ENCODE measurements at places on chromosomes 6 and 20.

DNA sequence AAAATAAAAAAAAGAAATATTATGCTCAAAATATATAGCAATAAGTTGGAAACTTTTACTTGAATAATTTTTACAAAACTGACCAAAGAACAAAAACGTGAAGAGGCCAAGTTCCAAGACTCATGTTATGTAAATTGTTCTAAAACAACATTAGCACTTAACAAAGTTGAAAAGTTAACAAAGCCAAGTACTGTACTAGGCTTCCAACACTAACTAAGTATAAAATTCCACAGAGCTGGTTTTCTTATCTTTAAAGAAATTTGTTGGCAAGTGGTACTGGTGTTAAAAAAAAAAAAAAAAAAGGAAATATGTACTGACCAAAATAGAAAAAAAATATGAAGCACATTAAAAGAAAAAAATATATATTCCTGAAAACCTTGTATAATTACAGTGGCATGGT is 127.8 kb downstream of the SLC16A10 start:
- DNase-seq: no peak
- H3K4me1 ChIP-seq: no peaks in the 10 kb centered on the region
- no peaks in the 10 kb centered on the region for H3K36me3 ChIP-seq
- H3K27ac ChIP-seq: no peak overlapping the region
- no peaks in the 10 kb centered on the region for H3K27me3 ChIP-seq
- H3K4me3 ChIP-seq: no peak overlapping the region

GRCh38 chr6:81998432-81998831 is 246.0 kb upstream of the TENT5A start:
- no peaks in the 10 kb centered on the region for H3K27me3 ChIP-seq
- H3K36me3 ChIP-seq: no peaks in the 10 kb centered on the region
- H3K4me1 ChIP-seq: peaks cover 17% of the 10 kb centered on the region
- H3K4me3 ChIP-seq: no peak overlapping the region

DNA sequence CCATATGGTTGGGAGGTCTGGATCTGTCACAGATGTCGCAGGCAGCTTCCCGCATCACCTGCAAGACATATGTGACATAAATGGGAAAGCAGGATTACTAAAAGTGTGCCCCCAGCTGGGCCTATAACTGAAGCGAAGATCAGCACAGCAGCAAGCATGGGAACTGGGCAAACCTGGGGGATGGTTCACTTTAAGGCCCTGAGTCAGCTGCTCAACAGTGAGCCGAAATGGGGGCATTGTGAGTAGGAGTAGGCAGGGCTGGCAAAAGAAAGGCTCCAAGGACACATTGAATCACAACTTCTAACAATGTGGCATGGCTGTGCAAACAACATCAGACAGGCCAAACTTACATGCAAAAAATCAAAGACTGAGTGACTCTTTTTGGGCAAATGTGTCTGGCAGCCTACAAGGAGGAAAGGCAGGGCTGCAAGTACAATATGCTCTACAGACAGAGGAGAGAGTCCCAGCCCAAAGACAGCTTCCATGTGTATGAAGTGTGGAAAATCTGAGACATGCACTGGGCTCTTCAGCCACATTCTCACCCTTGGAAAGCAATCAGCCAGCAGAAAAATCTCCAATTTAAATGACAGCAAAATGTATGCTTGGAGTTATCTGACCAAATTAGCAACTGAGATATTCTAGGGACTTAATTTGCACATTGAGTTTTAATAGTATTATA is 531.0 kb upstream of the MMS22L start:
- H3K27ac ChIP-seq: no peak overlapping the region
- H3K36me3 ChIP-seq: no peaks in the 10 kb centered on the region
- no peaks in the 10 kb centered on the region for H3K27me3 ChIP-seq
- H3K4me3 ChIP-seq: no peak overlapping the region
- no peaks in the 10 kb centered on the region for H3K4me1 ChIP-seq

- H3K4me3 ChIP-seq: no peak overlapping the region
- H3K27me3 ChIP-seq: no peaks in the 10 kb centered on the region
- no peaks in the 10 kb centered on the region for H3K4me1 ChIP-seq
- no peak for DNase-seq
Measured at GRCh38 chr6:168493976-168494375, 53.0 kb downstream of the SMOC2 start.

DNA sequence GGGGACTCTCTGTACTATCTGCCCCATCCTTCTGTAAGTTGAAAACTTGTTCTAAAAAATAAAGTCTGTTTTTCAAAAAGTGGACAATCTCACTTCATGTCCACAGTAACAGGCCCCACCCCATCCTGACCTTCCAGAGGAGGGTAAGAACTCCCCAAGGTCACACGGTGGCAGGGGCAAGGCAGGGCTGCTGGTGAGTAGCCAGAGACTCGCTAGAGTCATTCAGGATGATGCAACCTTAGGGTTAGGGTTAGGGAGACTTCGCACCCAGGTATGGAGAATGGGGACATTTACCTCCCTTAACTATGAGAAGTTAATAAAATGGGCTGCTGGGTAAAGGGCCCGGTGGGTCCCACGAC is 15.4 kb downstream of the PEDS1 start:
- H3K27ac ChIP-seq: peak overlapping the region; percentile 49
- DNase-seq: no peak
- no peak overlapping the region for H3K4me3 ChIP-seq
- no peaks in the 10 kb centered on the region for H3K27me3 ChIP-seq

DNA sequence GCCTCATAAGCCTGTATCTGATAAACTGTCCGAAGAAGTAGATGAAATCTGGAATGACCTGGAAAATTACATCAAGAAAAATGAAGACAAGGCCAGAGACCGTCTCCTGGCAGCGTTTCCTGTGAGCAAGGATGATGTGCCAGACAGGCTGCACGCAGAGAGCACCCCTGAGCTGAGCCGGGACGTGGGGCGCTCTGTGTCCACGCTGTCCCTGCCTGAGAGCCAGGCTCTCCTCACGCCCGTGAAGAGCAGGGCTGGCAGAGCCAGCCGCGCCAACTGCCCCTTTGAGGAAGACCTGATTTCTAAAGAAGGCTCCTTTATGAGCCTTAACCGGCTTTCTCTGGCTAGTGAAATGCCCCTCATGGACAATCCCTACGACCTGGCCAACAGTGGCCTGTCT is 33.9 kb upstream of the MTHFD1L start:
- H3K27ac ChIP-seq: no peak overlapping the region
- H3K4me1 ChIP-seq: no peaks in the 10 kb centered on the region
- no peak for DNase-seq
- no peak overlapping the region for H3K4me3 ChIP-seq
- no peaks in the 10 kb centered on the region for H3K36me3 ChIP-seq
- no peaks in the 10 kb centered on the region for H3K27me3 ChIP-seq

GRCh38 chr6:72640615-72640930 is 18.7 kb downstream of the KCNQ5 start:
- no peaks in the 10 kb centered on the region for H3K36me3 ChIP-seq
- H3K4me1 ChIP-seq: no peaks in the 10 kb centered on the region
- no peak overlapping the region for H3K4me3 ChIP-seq
- DNase-seq: no peak
- H3K27ac ChIP-seq: no peak overlapping the region
- H3K27me3 ChIP-seq: no peaks in the 10 kb centered on the region

- no peak overlapping the region for H3K27ac ChIP-seq
- peaks cover 2% of the 10 kb centered on the region for H3K27me3 ChIP-seq
- no peaks in the 10 kb centered on the region for H3K36me3 ChIP-seq
- no peak overlapping the region for H3K4me3 ChIP-seq
- no peaks in the 10 kb centered on the region for H3K4me1 ChIP-seq
Measured at GRCh38 chr6:88301256-88301655, 135.1 kb upstream of the CNR1 start.

DNA sequence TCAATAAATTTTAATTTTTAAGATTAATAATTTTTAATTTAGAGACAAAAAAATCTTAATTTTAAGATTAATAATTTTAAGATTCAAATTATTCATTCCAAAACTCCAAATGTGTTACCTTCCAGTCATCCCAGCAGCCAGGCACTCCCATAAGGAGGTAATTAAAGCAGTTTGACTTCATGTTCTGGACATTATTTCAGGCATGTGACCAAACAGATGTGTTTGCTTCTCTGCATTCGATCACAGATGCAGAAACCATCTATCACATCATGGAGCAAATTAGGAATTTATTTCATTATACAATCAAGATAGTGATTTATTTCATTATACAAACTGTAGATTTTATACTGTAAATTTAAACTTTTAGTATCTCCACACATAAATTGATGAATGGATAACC is 150.3 kb downstream of the AKAP7 start:
- no peaks in the 10 kb centered on the region for H3K36me3 ChIP-seq
- H3K27me3 ChIP-seq: no peaks in the 10 kb centered on the region
- DNase-seq: no peak
- H3K4me3 ChIP-seq: no peak overlapping the region
- H3K27ac ChIP-seq: no peak overlapping the region

GRCh38 chr6:116144605-116145004 is 18.7 kb upstream of the COL10A1 start:
- H3K27ac ChIP-seq: no peak overlapping the region
- no peaks in the 10 kb centered on the region for H3K27me3 ChIP-seq
- DNase-seq: no peak

DNA sequence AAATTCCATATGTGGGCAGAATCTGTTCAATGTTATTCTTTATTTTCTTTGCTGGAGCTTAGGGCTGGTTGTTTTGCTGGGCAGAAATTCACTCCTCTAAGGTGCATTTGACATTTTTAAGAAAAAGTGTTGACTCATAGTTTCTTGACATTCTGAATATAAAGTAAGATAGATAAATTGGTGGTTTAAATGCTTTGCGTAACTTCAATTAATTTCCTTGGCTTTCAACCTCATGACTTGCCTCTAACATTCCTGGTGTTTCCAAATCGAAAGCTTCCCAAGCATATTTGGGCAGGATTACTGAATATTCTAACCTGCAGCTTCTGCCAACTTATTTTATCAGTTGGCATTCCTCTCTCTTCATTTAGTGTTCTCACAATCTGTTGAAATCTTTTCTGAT is 718.7 kb upstream of the ADGRB3 start:
- no peak overlapping the region for H3K27ac ChIP-seq
- H3K27me3 ChIP-seq: no peaks in the 10 kb centered on the region
- no peaks in the 10 kb centered on the region for H3K4me1 ChIP-seq
- H3K4me3 ChIP-seq: no peak overlapping the region

- peaks cover 18% of the 10 kb centered on the region for H3K4me1 ChIP-seq
- no peak overlapping the region for H3K27ac ChIP-seq
- no peaks in the 10 kb centered on the region for H3K36me3 ChIP-seq
Measured at GRCh38 chr6:43730634-43731033, 39.4 kb upstream of the VEGFA start.

GRCh38 chr6:155188707-155189496 is 74.9 kb upstream of the CLDN20 start:
- no peaks in the 10 kb centered on the region for H3K27me3 ChIP-seq
- H3K4me3 ChIP-seq: no peak overlapping the region
- no peak overlapping the region for H3K27ac ChIP-seq
- H3K4me1 ChIP-seq: peaks cover 4% of the 10 kb centered on the region
- H3K36me3 ChIP-seq: no peaks in the 10 kb centered on the region

DNA sequence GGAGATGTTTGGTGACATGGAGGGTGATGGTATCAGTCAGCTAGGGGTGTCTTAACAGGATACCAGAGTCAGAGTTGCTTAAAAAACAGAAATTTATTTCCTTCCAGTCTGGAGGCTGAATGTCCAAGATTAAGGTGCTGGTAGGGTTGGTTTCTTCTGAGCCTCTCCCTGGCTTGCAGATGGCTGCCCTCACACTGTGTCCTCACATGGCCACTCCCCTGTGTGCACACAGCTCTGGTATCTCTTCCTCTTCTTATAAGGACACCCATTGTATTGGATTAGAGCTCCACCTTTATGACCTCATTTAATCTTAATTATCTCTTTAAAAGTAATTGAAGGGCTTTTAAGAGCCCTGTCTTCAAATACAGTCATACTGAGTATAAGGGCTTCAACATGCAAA is 431.8 kb upstream of the MMS22L start:
- DNase-seq: no peak
- no peak overlapping the region for H3K4me3 ChIP-seq
- H3K36me3 ChIP-seq: no peaks in the 10 kb centered on the region
- no peaks in the 10 kb centered on the region for H3K4me1 ChIP-seq
- no peaks in the 10 kb centered on the region for H3K27me3 ChIP-seq

DNA sequence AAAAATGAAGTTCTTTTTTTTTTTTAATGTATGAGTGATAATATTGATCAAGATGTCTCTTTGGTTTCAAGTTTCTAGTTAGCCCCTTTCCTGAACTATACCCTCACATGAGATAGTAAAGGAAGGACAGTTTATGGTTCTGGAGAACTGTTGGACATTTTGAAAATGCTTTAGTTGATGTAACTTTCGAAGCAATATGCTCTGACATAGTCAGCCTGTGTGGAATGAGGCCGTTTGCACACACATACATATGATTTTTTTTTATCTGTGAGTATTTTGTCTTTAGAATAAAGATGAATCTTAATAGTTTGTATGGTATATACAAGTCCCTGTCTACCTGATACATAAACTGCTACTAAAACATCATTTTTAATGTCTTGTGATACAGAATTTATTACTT is 177.0 kb downstream of the ARID1B start:
- H3K36me3 ChIP-seq: no peaks in the 10 kb centered on the region
- DNase-seq: no peak
- no peaks in the 10 kb centered on the region for H3K27me3 ChIP-seq
- no peak overlapping the region for H3K27ac ChIP-seq
- no peaks in the 10 kb centered on the region for H3K4me1 ChIP-seq

GRCh38 chr20:50510706-50511542 is 741 bp downstream of the PTPN1 start:
- peaks cover 63% of the 10 kb centered on the region for H3K4me1 ChIP-seq
- peak overlapping the region; percentile 96 for H3K4me3 ChIP-seq

DNA sequence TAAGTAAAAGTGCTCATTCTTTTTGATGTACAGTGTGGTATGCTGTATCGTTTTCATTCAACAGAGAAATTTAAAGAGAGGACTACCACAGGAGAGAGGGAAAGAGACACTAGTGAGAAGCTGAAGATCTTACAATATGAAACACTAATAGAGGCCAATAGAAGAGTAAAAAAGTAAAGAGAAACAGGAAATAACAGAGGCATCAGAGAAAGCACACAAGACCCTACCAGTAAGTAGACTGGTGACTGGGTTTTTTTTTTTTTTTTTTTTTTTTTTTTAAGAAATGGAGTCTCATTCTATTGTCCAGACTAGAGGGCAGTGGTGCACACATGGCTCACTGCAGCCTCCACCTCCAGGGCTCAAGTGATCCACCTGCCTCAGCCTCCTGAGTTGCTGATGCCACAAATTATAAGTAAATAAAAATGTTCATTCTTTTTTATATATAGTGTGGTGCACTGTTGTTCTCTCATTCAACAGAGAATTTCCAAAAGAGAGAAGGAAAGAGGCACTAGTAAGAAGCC is 18.8 kb downstream of the ELOVL4 start:
- no peak overlapping the region for H3K27ac ChIP-seq
- H3K4me3 ChIP-seq: no peak overlapping the region
- DNase-seq: no peak
- H3K36me3 ChIP-seq: no peaks in the 10 kb centered on the region
- no peaks in the 10 kb centered on the region for H3K4me1 ChIP-seq

GRCh38 chr6:51949526-51949925 is 137.9 kb downstream of the PKHD1 start:
- no peaks in the 10 kb centered on the region for H3K4me1 ChIP-seq
- DNase-seq: no peak
- no peaks in the 10 kb centered on the region for H3K27me3 ChIP-seq
- H3K36me3 ChIP-seq: no peaks in the 10 kb centered on the region
- no peak overlapping the region for H3K4me3 ChIP-seq
- no peak overlapping the region for H3K27ac ChIP-seq

GRCh38 chr6:117498159-117498558 is 15.7 kb downstream of the DCBLD1 start:
- H3K27me3 ChIP-seq: no peaks in the 10 kb centered on the region
- H3K4me3 ChIP-seq: no peak overlapping the region
- no peaks in the 10 kb centered on the region for H3K36me3 ChIP-seq
- peaks cover 28% of the 10 kb centered on the region for H3K4me1 ChIP-seq
- DNase-seq: no peak
- H3K27ac ChIP-seq: no peak overlapping the region

All from CD14-positive monocyte (primary cell).